ENCODE measurements at places on chromosomes 7 and 10. TPM values are rescaled to one million over a fixed set of nuclear protein-coding genes. Genes with fewer than 3 reads are reported as not detected.

CALHM3 gene
- not detected for total RNA-seq

MYL7 gene
- total RNA-seq, result 1.8 TPM

CLDN3 gene
- total RNA-seq, result 0.31 TPM

DNA sequence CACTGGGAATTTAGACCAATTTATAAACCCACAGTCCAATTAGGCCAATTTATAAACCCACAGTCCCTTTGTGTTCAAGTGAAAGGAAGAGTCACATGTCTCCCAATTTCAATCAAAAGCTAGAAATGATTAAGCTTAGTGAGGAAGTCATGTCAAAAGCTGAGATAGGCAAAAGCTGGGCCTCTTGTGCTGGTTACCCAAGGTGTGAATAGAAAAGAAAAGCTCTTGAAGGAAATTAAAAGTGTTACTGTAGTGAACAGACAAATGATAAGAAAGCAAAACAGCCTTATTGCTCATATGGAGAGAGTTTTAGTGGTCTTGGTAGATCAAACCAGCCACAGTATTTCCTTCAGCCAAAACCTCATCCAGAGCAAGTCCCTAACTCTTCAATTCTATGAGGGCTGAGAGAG lies 245.0 kb downstream of the HDAC9 start:
- H3K27ac ChIP-seq, result no peak overlapping the region
- no peak overlapping the region for H3K4me3 ChIP-seq
- no peaks in the 10 kb centered on the region for H3K4me1 ChIP-seq
- H3K36me3 ChIP-seq, result no peaks in the 10 kb centered on the region
- no peaks in the 10 kb centered on the region for H3K27me3 ChIP-seq

DNA sequence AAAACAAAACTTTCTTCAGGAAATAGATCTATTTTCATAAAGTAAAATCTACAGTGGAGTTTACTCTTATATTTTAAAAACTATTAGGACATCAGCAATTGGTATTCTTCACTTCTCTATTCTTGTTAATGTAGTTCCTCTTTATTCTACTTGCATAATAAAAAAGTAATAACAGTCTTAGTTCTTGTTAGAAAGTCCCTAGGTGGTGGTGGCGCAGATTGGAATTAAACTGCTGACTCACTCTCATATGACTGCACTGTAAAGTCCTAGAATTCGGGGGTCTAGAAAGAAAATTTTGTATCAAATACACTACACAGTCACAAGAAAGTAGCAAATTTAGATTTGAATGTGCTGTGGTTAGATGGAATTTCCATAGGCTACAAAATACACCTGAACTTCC lies 44.6 kb upstream of the TES start:
- DNase-seq, result no peak
- H3K4me1 ChIP-seq, result peaks cover 31% of the 10 kb centered on the region
- H3K4me3 ChIP-seq, result no peak overlapping the region
- no peak overlapping the region for H3K27ac ChIP-seq
- no peaks in the 10 kb centered on the region for H3K36me3 ChIP-seq
- H3K27me3 ChIP-seq, result peaks cover 23% of the 10 kb centered on the region

GRCh38 chr7:157753713-157754415 lies 417.1 kb downstream of the DNAJB6 start:
- DNase-seq, result no peak
- H3K4me1 ChIP-seq, result no peaks in the 10 kb centered on the region
- H3K4me3 ChIP-seq, result no peak overlapping the region
- no peaks in the 10 kb centered on the region for H3K27me3 ChIP-seq
- no peaks in the 10 kb centered on the region for H3K36me3 ChIP-seq
- H3K27ac ChIP-seq, result no peak overlapping the region

Data from HepG2 (cell line).